Putamen (tissue), 1 donor: ENCODE measurements at places on chromosomes 12 and 14.
A peak's percentile ranks its signal among the peaks of the same experiment; 100 is the strongest.

DNA sequence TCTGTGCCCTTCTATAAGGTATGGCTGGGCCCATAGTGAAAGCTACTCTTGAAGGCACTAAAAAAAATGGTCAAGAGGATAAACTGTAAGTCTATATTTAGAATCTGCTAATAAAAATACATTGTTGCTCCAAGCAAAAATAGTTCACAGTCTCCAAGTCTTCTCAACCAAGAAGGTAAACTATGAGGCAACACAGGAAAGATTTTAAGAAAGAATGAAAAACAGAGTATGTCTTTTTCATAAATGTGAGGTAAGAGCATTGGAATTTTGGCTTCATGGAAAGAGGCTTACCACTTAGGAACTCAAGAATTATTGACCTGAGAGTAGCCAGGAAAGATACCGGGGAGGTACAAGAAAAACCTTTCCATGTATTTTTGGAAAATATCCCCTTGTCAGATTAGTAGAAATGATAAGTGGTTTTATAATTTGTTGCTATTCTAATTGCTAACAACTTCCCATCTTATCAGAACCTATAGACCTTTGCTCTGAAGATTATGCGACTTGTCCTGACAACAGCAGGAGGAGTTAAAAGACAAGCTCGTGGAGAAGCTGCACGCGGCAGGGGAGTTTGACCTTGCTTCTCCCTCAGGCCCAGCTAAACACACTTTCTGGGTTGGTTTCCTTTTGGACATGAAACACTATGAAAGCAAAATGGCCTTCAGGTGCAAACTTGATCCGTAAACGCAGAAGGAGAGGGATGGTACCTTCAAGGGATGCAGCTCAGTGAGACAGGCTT lies 238.1 kb downstream of the FOXN3 start:
- no peak for DNase-seq

DNA sequence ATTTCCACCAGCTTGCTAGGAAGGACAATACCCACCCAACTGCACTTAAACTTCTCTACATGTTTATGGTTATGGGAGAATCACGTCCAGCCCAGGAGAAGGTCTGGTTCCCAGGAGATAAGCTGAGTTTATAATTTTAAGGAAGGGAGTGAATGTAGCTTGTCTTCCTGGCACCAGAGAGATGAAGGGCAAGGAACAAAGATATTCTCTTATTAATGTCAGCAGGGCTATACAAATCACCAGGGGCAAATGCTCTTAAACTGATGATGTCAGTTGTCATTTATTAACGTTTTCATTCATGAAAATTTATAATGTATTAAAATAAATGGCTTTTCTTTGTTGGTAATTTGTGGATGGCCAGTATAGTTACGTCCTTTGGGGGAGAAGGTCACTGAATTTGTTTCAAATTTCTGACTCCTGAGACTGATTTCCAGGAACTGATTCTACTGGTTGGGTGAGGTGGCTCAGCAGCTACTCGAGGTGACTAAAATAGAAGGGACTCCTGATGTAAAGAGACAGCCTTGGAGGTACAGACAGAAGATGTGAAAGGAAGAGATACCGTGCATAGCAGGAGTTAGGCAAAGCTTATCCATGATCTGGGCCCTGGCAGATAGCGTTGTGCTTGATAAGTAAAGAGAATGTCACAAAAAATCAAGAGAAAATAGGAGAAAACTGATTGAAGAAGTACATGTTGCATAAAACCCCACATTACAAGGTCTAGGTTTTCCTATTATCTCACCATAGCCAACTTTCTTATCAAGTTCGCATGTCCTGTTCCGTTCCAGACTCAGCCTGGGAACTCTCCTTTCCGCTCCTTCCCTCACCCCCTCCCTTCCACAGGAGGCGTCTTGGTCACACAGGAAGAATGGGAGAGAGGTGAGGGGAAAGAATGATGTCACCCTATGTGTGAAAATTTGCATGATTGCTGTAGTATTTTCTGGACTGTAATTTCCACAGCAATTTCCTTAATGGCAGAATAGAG lies 367.1 kb upstream of the FAR2 start:
- DNase-seq: no peak

- no peak for DNase-seq
Observed at GRCh38 chr12:53196486-53196885, 10.6 kb downstream of the ITGB7 start.

DNA sequence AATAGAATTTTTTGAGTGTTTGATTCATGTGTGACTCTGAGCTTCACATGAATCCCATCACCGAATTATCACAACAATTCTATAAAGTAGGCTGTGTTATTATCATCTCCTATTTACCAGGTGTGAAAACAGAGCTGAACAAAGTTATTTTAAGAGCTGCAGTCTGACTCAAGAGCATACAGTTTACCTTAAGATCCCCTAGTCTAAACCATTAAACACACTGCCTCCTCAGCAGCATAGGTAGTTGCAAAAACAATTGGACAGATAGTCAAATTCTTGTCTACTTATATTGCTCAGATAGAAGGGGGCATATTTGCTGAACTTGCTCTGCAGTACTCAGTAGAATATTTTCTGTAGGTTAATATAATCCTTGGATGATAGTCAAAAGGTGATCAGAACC lies 219.8 kb upstream of the ATP2B1 start:
- no peak for DNase-seq

GRCh38 chr14:86450085-86450484 lies 920.1 kb downstream of the FLRT2 start:
- no peak for DNase-seq

DNA sequence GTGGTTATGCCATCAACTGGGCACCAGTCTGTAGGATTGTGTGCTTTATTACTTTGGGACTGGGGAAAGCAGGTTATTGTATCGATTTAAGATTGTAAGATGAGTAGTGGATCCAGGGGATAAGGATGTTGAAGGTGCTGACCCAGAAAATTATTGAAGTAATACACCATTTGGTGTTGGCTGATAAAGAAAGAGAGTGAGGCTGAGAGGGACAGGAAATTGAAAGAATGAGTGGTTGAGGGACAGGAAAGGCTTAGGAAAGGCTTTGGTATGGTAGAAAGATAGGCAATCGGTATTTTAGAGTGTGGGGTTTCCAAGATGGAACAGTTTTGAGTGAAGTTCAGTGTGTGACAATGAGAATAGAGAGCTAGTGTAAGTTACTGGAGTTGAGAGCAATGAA lies 12.3 kb downstream of the PPHLN1 start:
- no peak for DNase-seq

DNA sequence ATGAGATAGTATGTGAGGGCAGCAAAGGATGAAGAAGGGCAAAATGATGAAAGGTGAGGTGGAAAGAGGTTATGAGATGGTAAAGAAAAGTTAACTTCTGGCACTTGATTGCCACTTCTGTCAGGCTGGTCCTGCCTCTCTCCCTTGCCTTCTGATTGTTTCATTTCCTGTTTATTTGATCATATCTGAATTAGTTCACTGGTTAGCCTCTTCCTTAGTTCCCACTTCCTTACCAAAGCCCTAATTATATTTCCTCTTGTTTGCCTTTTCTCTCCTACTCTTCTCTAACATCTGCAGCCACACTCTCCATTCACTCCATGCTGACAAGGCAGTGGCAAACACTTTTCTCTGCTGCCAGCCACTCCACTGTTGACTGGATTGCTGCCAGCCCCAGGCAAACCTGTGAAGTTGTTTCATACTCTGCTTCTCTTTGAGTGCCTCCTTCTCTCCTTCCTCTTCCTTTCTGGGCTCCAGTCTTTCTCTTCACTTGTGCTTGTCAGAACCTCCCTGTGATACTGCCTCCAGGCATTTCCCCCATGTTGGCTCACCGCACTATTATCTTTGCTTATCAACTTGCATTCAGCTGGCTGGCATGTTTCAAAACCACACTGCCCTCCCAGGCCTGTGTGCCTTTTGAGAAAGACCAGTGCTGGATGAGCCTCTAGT lies 8.1 kb downstream of the PNP start:
- no peak for DNase-seq

DNA sequence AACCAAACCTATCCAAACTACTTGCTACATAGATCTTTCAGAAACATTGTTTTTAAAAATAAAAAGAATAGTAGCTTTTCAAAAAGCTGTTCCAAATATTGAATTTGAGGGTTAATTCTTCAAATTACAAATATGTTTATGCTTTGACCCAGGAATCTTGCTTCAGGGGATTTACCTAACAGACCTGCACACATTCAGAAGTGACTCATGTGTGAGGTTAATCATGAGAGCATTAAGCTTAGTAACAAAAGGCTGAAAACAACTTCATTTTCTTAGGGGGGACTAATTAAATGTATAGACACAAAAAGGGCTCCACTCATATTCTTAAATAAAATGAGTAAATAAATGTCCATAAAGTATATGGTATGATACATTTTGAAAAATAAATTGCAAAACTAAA lies 672.4 kb upstream of the FLRT2 start:
- DNase-seq: no peak

DNA sequence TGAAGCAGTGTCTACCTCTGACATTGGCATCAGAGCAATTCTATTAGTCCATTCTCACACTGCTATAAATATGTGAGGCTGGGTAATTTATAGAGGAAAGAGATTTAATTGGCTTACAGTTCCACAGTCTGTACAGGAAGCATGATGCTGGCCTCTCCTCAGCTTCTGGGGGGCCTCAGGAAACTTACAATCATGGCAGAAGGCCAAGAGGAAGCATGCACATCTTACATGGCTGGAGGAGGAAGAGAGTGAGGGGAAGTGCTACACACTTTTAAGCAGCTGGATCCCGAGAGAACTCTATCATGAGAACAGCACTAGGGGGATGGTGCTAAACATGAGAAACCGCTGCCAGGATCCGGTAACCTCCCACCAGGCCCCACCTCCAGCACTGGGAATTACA lies 25.7 kb upstream of the SEL1L start:
- DNase-seq: no peak

DNA sequence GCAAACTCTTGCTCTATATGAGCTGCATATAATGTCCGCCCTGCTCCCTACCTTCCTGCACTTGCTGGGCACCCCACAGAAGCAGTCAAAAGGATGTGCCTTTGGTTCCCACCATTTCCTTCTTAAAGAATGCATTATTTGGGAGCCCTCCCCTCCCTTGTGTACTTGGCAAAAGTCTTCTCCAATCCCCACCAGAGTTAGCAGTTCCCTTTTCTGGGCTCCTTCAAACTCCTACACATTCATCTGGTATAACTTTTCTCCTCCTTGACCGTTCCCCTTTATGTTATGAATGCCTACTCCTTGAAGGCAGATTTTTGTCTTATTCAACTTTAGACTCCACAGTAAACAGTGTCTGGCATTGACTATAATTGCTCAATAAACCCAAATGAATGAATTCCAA lies 27.8 kb downstream of the AREL1 start:
- DNase-seq: no peak

GRCh38 chr12:31584782-31585181 lies 6.2 kb downstream of the DENND5B start:
- no peak for DNase-seq

DNA sequence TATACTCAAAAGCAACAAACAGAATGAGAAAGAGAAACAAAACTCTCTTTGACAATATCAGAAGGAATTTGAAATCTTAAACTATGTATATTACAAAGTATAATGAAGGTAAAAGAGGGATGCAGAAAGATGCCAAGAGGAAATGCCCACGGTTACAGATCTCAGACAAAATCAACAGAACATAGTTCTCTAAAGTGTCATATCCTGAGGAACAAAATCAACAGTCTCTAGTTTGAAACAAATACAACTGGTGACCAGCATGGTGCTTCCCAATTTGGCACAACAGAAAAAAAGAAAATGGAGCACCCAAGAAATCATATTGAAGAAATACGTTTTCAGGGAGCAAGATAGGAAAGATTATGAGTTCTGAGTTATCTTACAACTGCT lies 116.5 kb downstream of the METTL25 start:
- no peak for DNase-seq

DNA sequence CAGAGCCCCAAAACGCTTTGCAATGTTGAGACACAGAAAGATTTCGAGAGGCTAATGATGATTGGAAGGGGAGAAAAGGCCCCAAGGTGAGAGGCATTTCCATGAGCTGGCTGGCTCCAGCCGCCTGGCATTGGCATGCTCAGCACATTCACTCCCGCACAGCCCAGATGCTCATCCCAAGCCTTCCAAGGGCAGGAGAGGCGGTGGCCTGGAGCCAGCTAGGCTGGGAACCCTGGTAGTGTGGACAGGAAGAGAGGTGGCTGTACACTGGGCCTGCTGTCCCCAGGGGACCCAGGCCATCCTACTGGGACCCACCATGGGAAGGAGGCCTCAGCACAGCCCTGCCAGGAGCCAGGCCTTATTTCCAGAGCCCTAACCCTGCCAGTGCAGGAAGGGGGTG lies 72.2 kb downstream of the SPTB start:
- DNase-seq: no peak

- DNase-seq: peak; percentile 81
Observed at GRCh38 chr12:97275256-97275655, 187.3 kb upstream of the RMST start.

- no peak for DNase-seq
Observed at GRCh38 chr12:97639702-97640101, 177.1 kb downstream of the RMST start.

GRCh38 chr12:65656156-65656882 lies 168.0 kb upstream of the HMGA2 start:
- DNase-seq: no peak

GRCh38 chr12:54935235-54935951 lies 49.2 kb downstream of the TESPA1 start:
- peak; percentile 77 for DNase-seq

DNA sequence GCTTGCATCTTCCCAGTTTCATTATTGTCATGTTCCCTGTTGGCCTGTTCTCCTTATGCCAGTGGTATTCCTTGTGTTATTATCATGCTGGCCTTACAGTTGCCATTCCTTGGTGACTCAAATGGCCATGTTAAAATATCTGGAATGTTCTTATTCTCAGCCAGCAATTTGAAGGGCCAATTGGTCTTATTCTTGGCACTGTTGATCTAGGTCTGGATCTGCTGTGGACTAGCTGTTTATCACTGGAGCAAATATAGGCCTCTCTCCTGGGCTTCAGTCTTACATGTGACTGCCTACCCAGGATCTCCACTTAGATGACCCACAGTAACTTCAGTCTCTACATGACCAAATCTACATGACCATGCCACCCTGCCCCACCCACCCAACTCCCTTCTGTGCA lies 5.4 kb downstream of the CIPC start:
- DNase-seq: no peak

GRCh38 chr12:90576707-90577106 lies 378.3 kb downstream of the CCER1 start:
- DNase-seq: no peak

GRCh38 chr14:103144085-103144484 lies 20.8 kb downstream of the TNFAIP2 start:
- DNase-seq: no peak

DNA sequence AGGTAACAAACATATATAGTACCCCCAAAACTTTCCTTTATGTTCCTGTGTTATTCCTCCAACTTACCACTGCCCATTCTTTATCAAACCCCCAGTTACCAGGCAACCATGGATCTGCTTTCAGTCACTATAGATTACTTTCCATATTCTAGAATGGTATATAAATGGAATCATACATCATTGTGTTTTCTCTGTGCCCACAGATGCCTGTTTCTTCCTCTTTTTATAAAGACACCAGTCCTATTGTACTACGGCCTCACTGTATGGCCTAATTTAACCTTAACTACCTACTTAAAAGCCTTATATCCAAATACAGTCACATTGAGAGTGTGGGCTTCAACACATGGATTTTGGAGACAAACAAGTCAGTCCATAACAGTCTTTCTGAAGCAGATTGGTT lies 2.6 kb downstream of the TAS2R14 start:
- DNase-seq: no peak
